Hematopoietic multipotent progenitor cell (in vitro differentiated cells): ENCODE measurements at places on chromosomes 13 and 19. TPM values are rescaled to one million over a fixed set of nuclear protein-coding genes. Genes with fewer than 3 reads are reported as not detected.

Gene ZNF586
- 32.6 TPM for total RNA-seq

Gene KLK7
- total RNA-seq = not detected

Gene FRY
- 28.0 TPM for total RNA-seq

Gene HOMER3
- 4.8 TPM for total RNA-seq

Gene APOC1
- 3.0 TPM for total RNA-seq

Gene UHRF1
- total RNA-seq = 51.4 TPM

Gene CGB3
- not detected for total RNA-seq

Gene MED26
- total RNA-seq = 9.2 TPM

Gene ZNF345
- total RNA-seq = 8.3 TPM

Gene ZNF709
- total RNA-seq = 7.5 TPM

Gene CADM4
- 0.27 TPM for total RNA-seq

Gene NLRP8
- total RNA-seq = not detected

Gene KCNK6
- 2.4 TPM for total RNA-seq

Gene MYO1F
- 80.5 TPM for total RNA-seq

Gene UBAC2
- total RNA-seq = 43.4 TPM

Gene DHDH
- under 0.01 TPM for total RNA-seq

Gene WDR87
- total RNA-seq = not detected
